ENCODE measurements at places on chromosomes 2 and 18.

- DNase-seq, result no peak
These were observed 80.0 kb downstream of the CCDC93 start for GRCh38 chr2:117933884-117934354.

- DNase-seq, result no peak
These were observed 350.4 kb downstream of the EN1 start for GRCh38 chr2:118496870-118497611.

DNA sequence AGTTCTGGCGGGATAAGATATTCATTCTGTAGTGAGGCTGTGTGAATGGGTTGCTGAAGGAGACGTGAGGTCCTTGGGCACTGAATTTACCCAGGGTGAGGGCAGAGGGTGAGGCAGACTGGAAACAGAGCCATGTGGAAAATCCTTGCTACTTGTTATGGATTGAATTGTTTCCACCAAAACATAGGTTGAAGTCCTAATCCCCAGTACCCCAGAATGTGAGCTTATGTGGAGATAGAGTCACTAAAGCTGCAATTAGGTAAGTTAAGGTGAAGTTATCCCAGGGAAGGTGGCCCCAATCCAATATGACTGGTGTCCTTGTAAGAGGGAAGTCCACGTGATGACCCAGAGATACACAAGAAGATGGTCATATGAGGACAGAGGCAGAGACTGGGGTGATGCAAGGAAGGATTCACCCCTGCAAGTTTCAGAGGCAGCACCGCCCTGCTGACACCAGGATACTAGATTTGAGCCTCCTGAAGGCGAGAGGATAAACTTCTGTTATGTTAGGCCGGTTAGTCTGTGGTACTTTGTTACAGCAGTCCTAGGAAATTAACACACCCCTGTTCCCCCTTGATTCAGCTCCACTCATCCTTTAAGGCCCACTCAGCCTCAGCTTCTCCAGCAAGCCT is 289.4 kb upstream of the MEX3C start:
- DNase-seq, result no peak

DNA sequence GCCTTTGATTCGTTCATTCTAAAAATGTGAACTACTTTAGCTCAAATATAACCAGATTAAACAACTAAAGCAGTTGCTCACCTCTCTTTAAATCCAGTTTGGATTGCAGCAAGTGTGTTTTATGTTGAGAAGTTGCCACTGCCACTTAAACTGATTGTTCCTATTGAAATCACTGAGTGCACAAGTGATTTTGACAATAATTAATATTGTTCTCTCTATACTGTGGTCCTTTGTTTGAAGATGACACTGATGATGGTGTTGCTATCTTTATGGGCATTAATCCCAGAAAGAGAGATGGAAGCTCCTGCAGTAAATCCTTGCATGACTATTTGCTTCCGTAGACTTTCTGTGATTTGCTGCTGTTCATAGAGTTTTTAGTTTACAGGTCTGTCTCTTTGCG is 251.4 kb upstream of the ZEB2 start:
- DNase-seq, result no peak

DNA sequence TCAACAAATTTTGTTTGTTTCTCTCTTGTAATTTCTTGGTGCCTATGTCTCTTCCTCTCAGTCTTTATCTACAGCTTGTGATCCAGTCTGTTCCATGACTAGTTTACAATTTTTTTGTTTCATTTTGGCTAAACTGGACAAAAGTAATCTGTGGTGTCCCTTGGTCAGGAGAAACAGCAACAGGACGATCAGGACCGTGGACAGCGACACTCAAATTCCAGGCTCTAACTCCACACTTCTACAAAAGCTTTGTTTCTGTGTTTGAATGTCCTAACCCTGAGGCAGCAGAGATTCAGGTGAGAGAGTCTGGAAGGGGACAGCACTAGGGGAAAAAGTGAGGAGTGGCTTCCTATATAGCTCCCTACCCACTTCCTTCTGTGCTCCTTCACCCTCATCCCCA is 593.3 kb upstream of the FANCL start:
- DNase-seq, result no peak

DNA sequence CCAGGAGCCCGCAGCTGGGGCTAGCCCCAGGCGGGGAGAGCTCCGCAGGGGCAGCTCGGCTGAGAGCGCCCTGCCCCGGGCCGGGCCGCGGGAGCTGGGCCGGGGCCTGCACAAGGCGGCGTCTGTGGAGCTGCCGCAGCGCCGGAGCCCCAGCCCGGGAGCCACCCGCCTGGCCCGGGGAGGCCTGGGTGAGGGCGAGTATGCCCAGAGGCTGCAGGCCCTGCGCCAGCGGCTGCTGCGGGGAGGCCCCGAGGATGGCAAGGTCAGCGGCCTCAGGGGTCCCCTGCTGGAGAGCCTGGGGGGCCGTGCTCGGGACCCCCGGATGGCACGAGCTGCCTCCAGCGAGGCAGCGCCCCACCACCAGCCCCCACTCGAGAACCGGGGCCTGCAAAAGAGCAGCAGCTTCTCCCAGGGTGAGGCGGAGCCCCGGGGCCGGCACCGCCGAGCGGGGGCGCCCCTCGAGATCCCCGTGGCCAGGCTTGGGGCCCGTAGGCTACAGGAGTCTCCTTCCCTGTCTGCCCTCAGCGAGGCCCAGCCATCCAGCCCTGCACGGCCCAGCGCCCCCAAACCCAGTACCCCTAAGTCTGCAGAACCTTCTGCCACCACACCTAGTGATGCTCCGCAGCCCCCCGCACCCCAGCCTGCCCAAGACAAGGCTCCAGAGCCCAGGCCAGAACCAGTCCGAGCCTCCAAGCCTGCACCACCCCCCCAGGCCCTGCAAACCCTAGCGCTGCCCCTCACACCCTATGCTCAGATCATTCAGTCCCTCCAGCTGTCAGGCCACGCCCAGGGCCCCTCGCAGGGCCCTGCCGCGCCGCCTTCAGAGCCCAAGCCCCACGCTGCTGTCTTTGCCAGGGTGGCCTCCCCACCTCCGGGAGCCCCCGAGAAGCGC is 15.0 kb upstream of the GMPPA start:
- DNase-seq, result no peak

- no peak for DNase-seq
These were observed 55.1 kb downstream of the TNS1 start for GRCh38 chr2:217947383-217948350.

DNA sequence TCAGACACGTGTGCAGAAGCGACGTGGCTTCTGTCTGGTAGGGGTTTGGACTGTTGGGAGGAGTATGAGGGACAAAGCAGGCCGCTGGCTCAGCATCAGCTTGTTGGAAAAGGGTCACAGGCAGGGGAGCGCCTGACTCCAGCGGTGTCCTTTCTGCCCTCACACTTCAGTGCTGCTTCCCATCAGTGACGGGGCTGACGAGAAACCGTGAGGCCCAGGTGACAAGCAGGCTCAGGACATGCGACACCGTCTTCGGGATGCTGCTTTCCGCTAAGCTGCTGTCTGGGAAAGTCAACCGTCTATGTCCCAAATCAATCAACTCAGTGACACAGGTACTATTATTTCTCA is 90.5 kb downstream of the USP40 start:
- DNase-seq, result no peak

GRCh38 chr2:197137826-197138477 is 172.6 kb downstream of the ANKRD44 start:
- DNase-seq, result no peak

- DNase-seq, result no peak
These were observed 113.5 kb downstream of the NYAP2 start for GRCh38 chr2:225512876-225513540.

- DNase-seq, result no peak
These were observed 553.7 kb downstream of the SLC4A3 start for GRCh38 chr2:220181165-220181564.

DNA sequence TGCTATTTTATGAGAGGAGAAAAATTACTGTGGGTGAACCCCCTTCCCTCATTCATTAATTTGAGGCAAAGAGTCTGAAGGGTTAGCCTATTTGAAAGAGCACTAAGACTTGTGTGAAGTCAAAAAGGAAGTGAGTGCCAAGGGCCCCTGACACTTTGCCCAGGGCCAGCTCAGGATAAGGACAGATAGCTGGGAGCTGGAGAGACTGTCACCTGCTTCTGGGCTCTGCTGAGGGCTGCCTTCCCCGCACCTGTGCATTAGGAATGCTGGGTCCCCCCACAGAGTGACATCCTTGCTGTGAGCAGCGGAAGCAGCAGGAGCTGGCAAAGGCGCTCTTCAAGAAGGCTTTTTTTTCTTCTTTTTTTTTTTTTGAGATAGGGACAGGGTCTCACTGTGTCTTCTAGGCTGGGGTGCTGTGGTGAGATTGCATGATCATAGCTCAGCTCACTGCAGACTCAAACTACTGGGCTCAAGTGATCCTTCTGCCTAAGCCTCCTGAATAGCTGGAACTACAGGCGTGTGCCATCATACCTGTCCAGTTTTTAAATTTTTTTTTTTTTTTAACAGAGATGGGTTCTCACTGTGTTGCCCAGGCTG is 148.3 kb downstream of the AQP4 start:
- no peak for DNase-seq

- no peak for DNase-seq
These were observed 529.4 kb downstream of the CCDC85A start for GRCh38 chr2:56713161-56713676.

DNA sequence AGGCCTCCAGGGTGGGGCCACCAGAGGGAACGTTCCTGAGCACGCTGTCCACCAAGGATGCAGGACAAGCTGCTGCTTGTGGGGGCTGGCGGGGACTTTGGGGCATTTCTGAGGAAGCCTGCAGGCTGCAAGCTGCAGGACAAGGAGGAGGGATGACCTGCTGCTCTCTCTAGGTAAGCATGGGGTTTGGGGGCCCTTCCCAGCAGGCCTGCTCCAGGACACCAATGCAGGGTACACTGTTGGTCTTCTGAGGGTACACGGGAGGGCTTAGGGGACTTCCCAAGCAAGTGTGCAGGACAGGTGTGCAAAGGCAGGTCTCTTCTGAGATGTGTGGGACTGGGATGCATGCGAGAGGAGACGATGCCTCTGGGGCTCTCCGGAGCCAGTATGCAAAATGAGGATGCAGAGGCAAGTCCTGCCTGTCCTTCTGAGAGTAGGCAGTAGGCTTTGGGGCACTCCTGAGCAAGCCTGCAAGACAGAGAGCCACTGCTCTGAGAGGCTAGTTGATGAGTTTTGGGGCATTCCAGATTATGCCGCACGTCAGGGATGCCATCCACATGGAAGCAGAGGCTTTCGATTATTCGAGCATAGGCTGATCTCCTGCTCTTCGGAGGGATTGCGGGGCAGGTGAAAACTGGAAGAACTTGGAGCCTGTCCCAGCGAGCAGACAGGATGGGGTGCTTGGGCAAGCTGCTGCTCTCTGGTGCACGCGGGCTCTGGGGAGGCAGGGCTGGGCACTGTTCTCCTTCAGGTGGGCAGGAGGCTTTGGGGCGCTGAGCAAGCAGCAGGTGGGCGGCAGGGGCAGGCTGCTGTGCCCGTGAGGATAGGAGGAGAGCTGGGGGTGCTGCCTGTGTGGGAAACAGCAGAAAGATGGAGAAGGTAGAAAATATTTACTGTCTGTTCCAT is 44.6 kb downstream of the CNGA3 start:
- DNase-seq, result no peak

DNA sequence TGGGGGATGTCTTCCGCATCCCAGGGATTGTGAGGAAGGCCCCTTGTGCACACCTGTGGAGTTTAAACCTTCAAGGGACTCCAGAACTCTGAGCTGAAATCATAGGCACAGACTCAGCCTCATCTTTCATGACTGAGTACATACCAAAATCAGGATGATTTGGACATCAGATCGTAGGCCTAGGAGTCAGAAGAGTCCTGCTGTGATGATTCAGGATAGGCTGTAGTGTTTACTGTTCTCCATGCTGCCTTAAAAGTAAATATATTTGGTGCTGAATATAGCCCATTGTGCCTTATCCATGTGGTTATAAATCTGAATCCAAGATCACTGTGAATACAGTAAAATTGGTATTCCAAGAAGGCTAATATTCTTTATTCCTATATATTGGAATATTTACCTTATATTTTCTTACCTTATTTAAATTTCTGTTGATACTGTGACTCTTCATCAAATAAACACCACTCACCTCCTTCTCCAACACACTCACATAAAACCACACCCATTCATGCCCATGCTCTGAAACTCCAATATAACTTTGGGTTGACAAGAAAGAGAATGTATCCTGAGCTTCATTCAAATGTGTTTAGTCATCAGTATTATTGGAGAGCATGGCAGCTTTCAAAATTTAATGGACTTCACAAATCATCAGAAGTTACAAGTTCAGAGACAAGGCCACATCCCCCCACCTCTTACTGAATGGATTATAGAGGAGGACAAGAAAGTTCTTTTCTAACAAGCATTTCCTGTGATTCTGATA is 561.4 kb upstream of the LINC00305 start:
- no peak for DNase-seq

GRCh38 chr2:218743068-218743467 is 32.4 kb downstream of the TTLL4 start:
- DNase-seq, result no peak

DNA sequence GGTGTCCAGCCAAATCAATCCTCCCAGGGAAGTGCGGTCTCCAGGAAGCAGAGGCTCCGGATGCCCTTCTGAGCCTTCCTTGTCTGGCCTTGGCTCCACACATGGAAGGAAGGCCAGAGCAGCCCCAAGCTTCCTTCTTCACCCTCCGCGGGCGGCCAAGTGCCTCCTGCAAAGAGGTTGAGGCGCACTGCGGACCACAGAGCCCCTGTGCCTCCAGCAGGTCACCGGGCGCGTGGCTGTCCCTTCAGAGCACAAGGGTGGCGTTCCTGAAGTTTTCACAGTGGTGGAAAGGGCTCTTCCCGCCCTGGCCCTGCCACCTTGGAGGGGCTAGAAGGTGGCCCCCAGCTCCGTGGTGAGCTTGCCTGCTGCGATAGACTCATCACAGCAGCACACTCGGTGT is 175.9 kb upstream of the RAB12 start:
- DNase-seq, result no peak

GRCh38 chr2:8154936-8155335 is 526.9 kb upstream of the ID2 start:
- peak; percentile 6 for DNase-seq

DNA sequence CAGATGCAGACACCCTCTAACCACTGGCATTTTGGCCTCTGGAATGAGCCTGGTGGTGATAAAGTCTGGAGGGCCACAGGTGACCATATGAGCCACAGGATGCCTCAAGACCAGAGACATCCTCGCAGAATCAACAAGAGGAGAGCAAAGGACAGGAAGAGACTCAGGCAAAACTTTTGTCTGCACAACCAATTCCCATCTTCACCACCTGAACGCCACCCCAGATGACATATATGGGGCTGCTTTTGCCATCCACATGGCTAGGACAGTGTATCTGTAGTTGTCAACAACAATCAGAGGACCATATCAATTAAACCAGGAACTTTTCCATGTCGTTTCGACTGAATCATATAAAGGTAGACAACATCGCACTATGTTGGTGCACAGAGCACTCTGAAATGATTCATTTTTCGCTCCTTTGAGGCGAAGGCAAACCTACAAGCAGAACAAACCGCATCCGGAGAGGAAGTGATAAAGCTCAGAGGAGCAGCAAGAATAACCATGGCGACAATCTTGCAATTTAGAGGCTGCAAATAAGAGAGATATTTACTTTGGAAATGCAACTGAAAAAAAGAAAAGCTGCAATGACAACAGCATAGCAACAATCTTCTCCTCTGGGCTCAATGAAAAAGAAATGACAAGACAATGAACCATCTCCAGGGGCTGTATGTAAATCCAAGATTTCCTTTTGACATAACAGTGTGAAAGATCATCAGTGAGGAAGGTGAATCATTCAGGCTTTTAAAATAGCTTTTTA is 204.5 kb downstream of the ARL4C start:
- DNase-seq, result peak; percentile 66

All from activated naive CD4-positive, alpha-beta T cell treated with anti-CD3 and anti-CD28 coated beads, Interleukin-2, amount 50 U/mL, for 72 hours (primary cell).